Nucleus accumbens (tissue), 56 donors: ENCODE measurements at places on chromosomes 1 and 21.

- DNase-seq = no peak
Observed at GRCh38 chr1:111006556-111006955, 42.8 kb upstream of the LRIF1 start.

DNA sequence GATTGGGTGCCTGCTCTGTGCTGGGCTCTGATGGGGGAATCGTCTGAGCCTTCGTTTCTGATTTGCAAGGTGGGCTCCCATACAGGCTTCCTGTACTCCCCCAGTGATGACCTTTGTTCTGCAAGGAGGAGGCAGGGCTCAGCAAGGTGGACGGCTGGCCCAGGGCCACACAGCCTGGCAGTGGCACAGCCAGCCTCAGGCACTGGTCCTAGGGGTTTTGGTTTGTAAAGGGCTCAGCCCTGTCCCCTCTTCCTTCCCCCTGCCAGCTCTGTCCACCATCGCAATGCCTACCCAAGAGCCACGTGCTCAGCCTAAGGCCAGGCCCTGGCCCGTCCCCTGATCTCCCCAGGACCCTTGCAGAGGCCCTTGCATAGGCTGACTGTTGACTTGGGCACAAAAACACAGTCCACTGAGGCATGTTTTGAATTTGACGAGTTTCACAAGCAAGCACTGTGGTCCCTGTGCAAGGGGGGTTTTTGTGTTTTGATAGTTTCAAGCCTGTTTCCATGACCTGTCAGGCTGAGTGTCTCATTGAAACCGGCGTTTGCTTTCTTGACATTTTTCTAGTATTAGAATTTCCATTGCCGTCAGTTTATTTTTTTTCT, 39.5 kb upstream of the TNFRSF1B start:
- no peak for DNase-seq

- DNase-seq = no peak
Observed at GRCh38 chr1:152185544-152186391, 26.7 kb upstream of the RPTN start.

- no peak for DNase-seq
Observed at GRCh38 chr1:8813991-8814390, 3.4 kb downstream of the RERE start.

GRCh38 chr1:231037585-231038517, 2.2 kb downstream of the FAM89A start:
- DNase-seq = no peak

- no peak for DNase-seq
Observed at GRCh38 chr1:210731193-210731592, 402.5 kb downstream of the HHAT start.

- no peak for DNase-seq
Observed at GRCh38 chr1:68459796-68460195, 10.0 kb upstream of the RPE65 start.

- no peak for DNase-seq
Observed at GRCh38 chr21:45079351-45079750, 5.0 kb downstream of the ADARB1 start.

- DNase-seq = no peak
Observed at GRCh38 chr1:37347104-37347649, 127.2 kb upstream of the ZC3H12A start.
